ENCODE measurements at places on chromosomes 7 and 10.

DNA sequence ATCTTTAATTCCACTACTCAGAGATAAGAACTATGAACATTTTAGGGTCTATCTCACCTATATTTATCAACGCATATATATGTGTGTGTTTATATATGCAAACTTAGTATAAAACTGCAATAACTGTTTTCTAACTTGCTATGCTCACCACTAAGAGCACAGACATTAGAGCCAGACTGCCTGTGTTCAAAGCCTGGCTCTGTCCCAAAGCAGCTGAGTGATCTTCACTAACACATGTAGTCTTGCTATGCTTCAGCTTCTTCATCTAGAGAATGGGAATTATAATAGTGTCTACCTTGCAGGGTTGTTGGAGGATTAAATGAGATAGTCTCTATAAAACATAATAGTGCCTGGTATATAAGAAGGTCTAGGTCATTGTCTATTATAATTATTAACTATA, 165.5 kb downstream of the MAGI2 start:
- no peak for DNase-seq

- DNase-seq = no peak
Measured at GRCh38 chr10:30398788-30399187, 35.2 kb upstream of the MAP3K8 start.

DNA sequence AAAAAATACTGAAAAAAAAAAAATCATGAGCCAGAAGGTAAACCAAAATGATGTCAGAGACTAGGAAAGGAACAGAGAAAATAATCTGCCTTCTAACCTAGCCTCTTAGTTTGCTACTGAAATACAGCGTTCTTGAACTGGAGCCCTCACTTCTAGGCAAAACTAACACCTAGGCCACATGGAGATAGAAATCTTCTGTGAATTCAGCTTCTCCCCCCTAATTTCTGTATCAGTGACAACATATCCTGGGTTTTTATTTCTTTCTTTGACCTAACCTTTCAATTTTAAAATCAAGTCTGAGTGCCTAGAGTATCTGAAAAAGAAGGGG, 100.1 kb upstream of the GLCCI1 start:
- DNase-seq = no peak

- no peak for DNase-seq
Measured at GRCh38 chr7:3272691-3273141, 28.3 kb upstream of the SDK1 start.

DNA sequence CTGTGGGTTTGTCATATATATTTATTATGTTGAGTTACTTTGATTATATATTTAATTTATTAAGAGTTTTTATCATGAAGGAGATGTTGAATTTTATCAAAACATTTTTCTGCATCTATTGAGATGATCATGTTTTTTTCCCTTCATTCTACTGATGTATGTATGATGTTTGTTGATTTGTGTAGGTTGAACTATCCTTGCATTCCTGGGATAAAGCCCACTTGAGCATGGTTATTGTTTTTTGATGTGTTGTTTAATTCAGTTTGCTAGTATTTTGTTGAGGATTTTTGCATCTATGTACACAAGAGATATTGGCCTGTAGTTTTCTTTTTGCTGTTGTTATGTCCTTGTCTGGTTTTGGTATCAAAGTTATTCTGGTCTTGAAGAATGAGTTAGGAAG, 31.1 kb downstream of the SCART1 start:
- DNase-seq = no peak

DNA sequence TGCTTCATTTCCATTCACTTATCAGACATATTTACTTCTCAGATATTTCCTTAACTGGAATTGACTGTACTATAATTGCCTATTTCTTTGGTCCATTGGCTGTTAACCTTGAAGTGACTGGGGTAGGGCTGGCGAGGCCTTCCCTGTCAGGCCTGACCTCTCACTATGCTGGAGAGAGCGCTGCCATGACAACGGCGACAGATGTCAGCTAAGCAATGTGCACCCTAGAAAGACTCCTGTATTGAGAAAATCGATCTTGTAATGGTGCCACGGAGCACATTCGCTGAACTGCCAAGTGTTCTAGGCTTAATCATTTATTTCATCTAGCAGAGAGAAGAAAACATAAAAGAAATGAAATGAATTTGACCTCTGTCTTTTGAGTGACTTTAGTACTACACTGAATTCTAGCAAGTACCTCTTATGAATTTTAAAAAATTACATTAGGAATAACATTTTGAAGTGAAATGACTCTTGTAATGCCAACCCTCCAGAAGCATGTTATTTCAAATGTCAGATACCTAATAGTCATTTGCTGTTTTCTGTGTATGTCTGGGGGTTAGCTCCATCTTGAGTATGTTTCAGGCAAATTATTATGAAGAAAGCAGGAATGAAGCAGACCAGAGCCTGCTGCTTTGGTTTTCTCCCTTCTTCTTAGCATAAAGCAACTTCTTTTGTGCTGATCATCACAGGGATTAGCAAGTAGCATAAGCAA, 148.0 kb downstream of the SNX10 start:
- DNase-seq = no peak

- DNase-seq = no peak
Measured at GRCh38 chr10:18332048-18332447, 191.8 kb downstream of the CACNB2 start.

GRCh38 chr10:91756286-91756685, 41.9 kb upstream of the TNKS2 start:
- DNase-seq = no peak

DNA sequence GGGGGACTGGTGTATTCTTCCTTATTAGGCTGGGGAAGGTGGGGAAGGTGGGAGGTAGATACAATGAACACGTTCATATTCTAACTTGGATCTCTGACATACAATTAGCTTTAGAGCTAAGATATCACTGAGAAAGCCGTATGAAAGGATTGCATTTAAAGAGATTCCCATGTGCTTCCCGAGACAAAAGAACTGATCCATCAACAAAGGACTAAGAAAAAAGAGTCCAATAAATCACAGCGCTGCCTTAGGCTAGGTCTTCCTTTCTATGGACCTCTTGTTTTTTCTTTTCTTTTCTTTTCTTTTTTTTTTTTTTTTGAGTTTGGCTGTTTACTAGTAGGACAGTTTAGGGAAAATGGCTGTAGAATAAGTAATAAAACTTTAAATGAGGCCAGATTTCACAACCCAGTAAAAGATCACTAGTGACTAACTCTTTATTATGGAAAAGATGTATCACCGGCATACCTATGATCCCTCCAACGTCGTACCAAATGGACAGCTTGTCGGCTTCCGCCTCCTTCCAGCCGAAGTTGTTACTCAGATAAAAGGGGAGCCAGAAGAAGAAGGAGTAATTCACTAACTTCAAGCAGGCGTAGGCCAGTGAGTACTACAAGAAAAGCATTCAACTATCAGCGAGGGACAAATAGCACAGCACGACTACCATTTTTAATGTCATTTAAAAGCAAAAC, 50.0 kb downstream of the SLC37A3 start:
- DNase-seq = no peak

- no peak for DNase-seq
Measured at GRCh38 chr10:1399431-1400100, 337.8 kb downstream of the ADARB2 start.

DNA sequence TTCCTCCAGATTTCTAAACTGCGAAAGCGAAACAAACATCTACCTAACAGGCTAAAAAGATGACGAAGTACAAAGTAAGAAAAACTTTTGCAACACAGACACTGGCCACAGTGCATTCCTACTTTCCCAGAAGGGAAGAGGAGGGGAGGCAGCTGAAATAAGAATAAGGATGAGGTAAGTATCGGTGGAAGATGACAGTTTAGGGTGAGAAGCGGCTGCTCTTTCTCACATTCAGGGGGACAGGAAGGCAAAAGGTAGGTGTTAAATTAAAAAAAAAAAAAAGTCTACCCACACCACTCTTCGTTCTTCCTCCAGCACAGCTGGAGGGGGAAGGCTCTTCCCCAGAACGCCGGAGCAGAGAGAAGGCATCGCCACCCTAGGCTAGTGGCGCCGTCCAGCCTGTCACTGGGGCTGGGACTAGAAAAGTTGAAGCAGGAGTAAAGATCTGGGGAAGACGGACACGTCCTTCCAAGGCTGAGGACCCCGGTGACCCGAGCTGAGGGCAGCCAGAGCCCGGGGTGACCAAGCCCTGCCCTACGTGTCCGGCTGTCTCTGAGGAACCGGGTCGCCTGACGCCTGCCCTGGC, 846 bp downstream of the DNAJC1 start:
- DNase-seq = no peak

DNA sequence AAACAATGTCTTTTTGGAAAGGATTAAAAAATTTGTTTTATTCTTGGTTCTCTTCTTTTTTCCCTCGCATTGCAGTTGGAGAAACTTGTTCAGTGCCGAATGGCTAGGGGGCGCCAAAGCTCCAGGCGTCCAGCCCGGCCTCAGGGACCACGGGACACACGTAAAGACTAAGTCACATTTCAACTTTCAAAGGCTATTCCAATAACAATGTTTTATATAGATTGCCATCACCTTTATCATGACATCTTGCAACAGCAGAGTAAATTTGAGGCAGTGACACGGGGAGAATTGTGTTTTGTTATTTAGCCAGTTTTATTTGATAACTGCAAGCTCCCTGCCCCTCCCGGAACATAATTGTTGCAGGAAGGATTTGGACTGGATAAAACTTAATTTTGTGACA, 2.2 kb upstream of the IGFBP3 start:
- no peak for DNase-seq

GRCh38 chr10:2882628-2883027, 184.7 kb upstream of the PFKP start:
- DNase-seq = no peak

GRCh38 chr10:3805201-3805790, 20.3 kb upstream of the KLF6 start:
- no peak for DNase-seq

- DNase-seq = no peak
Measured at GRCh38 chr10:29555746-29556481, 78.9 kb downstream of the SVIL start.

GRCh38 chr7:66013938-66014337, 31.9 kb upstream of the GUSB start:
- DNase-seq = no peak

- DNase-seq = no peak
Measured at GRCh38 chr10:130495891-130496636, 359.9 kb downstream of the GLRX3 start.

GRCh38 chr10:77317221-77317620, 320.4 kb downstream of the KCNMA1 start:
- no peak for DNase-seq

DNA sequence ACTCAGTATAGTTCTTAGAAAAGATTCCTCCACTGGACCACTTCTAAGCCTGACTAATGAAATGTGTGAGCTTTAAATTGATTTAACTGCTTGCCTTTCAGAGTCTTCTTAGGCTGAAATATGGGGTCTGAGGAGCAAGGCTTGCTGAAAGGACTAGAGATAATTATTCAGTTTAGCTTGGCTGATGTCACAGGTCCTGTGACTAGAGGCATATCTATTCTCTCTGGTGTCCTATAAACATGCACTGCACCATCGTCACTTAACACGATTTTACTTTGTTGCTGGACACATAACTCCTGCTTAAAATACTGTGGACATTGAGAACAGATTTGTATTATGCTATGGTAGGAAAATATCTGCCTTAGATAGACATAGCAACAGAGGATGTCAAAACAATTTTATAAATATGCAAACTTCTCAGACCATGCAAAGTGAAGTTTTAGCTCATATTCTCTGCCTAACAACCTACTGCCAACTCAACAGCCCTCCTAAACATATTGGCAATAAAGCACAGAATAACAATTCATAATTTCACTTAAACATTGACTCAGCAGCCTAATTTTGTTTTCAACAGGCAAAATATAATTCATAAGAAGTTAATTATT, 80.2 kb downstream of the RNF133 start:
- no peak for DNase-seq

GRCh38 chr10:11035301-11035991, 17.8 kb downstream of the CELF2 start:
- no peak for DNase-seq

GRCh38 chr10:98340261-98340939, 72.4 kb upstream of the LOXL4 start:
- no peak for DNase-seq

GRCh38 chr10:97307866-97308780, 10.9 kb upstream of the FRAT1 start:
- no peak for DNase-seq

- no peak for DNase-seq
Measured at GRCh38 chr10:96667401-96667800, 52.9 kb downstream of the PIK3AP1 start.

GRCh38 chr7:120989257-120990220, 1.0 kb downstream of the CPED1 start:
- no peak for DNase-seq

GRCh38 chr7:17681965-17682364, 258.3 kb downstream of the SNX13 start:
- no peak for DNase-seq

DNA sequence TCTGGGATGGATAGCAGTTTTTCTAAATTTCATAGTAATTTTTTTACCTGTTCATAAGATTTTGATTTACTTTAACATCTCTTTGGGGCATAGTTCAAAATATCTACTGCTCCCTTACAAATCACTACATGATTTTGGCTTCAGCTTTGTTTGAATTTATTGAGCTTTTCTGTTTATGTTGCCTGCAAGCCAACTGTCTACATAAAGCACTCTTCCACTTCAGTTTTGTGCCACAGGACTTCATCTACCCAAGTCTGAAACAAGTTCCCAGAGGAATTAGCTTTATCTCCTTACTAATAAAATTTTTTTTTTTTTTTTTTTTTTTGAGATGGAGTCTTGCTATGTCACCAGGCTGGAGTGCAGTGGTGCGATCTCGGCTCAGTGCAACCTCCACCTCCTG, 45.4 kb upstream of the KMT2E start:
- no peak for DNase-seq

DNA sequence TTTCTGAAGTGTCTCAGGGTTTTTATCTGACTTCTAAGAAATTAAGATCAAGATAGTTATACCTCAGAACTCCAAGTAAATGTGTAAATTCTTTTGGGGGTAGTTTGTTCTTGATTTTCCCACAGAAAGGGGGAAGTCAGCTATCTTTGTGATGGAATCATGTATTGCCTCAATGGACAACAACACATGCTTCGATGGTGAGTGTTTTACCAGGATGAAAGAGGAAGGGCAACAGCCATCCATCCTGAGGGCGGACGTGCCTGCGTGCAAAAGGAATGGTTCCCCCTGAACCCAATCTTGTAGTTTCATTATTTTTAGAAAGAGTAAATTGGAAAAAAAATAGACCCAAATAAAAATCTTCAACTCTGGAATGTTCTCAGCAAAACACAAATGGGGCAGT, 67.2 kb upstream of the ZPBP start:
- no peak for DNase-seq

DNA sequence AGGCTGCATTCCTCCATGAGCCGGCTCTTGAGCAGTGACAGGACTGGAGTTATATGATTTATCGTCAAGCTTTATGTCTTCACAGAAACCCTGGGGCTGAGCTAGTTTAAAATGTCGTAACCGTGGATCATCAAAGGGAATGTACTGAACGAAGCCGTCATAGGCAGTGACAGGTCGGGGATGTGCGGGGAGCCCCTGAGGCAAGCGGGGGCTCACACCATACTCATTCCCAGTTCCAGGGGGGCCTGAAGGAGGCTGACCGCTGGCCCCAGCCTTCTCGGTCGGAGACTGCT, 30.7 kb downstream of the JCAD start:
- DNase-seq = no peak

Measured in stimulated activated CD4-positive, alpha-beta T cell treated with anti-CD3 and anti-CD28 coated beads, TNF-alpha, amount 100 ng/mL, for 1 hour (primary cell).